ENCODE measurements at places on chromosomes 16 and 17. TPM values are rescaled to one million over a fixed set of nuclear protein-coding genes. Genes with fewer than 3 reads are reported as not detected.

- no peak for DNase-seq
Observed at GRCh38 chr17:80724775-80725266, 180.2 kb downstream of the RPTOR start.

DNA sequence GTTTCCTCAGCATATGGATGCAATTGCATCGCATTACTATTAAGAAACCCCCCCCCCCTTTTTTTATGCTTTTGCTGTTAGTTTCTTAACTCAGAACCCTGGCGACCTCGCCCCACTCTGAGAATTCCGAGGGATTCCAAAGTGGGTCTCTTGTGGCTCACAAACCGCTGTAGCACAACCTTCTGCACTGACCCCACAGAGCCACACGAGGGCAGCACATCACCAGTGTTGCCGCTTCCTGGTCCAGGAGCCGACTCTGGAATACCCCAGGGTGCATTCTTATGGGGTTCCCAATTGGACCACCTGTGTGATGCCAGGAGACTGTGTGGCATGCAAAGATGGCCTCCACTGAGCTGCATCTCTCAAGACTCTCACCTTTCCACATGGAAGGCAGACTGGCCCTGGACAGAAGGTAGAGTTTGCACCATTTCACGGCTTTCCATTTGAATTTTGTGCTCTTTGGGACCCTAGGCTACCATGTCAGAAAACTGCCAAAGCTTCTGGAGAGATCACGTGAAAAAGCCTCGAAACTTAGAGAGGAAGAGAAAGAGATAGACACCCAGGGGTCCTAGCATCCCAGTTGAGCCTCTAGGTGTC, 432.7 kb upstream of the ASIC2 start:
- peak; percentile 32 for DNase-seq

- DNase-seq: no peak
Observed at GRCh38 chr17:30958187-30958586, 12.7 kb upstream of the RNF135 start.

DNA sequence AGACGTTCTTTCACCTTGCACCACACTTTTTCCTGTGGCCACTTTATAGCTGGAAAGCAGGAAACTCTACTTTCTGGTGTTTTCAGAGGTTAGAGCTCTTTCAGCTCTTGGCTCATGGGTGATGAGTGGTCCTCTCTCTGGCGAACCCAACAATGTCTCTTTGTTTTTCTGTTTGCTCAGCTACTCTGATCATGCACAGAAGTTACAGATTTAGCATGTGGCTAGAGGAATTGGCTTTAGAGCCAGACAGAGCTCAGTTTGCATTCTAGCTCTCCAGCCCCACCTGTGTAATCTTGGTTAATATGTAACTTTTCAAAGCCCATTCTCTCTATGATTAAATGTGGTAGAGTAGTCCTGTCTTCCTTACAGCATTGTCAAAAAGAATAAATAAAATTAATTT, 225.2 kb downstream of the HAPSTR1 start:
- DNase-seq: no peak

GRCh38 chr16:4624827-4625559, 367 bp downstream of the MGRN1 start:
- peak; percentile 77 for DNase-seq

DNA sequence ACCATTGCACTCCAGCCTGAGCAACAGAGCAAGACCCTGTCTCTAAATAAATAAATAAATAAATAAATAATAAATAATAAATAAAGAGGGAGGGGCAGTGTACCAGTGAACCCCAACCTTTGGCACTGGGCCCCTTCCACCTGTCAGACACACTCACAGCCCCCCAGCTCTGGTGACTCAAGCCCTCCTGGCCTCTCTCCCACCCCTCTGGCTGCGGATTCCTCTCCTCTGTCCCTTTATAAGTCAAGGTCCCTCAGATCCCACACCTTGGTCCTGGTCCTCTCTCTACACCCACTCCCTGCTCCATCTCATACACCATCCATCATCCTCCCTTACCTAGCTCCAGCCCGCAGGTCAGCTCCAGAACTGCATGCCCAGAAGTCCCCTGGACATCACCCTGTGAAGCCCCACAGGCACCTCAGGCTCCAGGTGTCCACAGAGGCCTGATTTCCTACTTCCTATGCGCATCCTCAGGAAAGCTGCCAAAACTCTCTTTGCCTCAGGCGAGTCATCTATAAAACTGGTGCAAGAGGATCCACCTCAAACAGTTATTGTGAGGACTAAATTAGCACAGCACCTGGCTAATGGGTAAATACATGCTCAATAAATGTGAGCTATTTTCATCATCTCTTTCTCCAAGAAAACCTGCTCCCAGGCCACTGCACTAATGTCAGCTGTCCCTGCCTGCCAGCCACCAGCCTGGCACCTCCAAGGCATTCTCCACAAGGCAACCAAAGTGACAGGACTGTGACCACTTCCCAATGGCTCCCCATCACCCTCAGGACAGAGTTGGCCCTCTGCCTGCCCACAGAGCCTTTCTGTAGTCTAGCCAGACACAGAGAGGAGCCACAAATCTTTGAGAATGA, 46.8 kb downstream of the BEAN1 start:
- DNase-seq: no peak

GRCh38 chr17:80112471-80113032, 11.2 kb downstream of the GAA start:
- DNase-seq: no peak

DNA sequence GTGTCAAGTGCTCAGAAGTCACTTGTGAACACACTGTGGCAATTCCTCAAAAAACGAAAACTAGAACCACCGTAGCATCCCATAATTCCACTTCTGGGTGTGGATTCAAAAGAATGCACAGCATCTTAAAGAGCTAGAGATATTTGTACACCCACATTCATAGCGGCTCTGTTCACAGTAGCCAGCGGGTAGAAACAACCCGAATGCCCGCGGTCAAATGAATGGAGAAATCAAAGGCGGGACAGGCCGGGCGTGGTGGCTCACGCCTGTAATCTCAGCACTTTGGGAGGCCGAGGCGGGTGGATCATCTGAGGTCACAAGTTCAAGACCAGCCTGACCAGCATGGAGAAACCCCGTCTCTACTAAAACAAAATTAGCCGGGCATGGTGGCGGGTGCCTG, 337.5 kb downstream of the SEC14L1 start:
- no peak for DNase-seq

DNA sequence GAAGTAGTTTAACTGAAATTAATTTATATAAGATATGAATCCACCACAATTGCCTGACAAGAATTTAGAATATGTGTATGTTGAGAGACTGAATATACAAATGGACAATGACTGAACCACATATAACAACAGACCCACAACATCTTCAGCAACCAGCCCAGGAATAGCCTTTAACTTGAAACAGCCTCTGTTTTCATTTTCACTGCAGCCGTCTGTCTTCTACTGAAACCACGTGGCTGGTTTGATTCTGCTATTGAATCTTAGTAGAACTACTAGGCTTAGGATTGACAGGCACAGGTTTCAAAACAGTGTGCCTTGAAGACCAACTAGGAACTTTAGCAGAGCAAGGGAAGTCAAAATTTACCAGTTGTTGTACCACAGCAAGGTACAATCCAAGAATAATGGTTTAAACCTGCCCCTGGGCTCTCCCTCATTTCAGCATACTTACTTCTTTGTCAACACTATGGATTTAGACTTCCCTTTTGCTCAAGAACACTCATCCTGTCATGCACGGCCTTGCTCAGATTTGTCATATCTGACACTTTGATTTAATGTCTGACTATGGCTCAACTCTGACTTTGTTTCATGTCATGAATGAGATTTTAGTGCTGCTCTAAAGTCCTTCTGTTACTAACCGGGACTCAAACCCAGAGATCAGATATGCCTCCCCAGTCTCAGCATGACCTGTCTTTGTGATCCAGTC, 355.0 kb downstream of the KIF2B start:
- DNase-seq: no peak

- DNase-seq: no peak
Observed at GRCh38 chr16:9844361-9844760, 337.9 kb downstream of the GRIN2A start.

GRCh38 chr16:19771040-19771439, 53.0 kb downstream of the IQCK start:
- no peak for DNase-seq

GRCh38 chr16:11692171-11692570, 23.9 kb downstream of the SNN start:
- DNase-seq: no peak

The ACSM2B gene
- total RNA-seq: not detected

The SLC16A6 gene
- total RNA-seq: 7.1 TPM

The FOXN1 gene
- total RNA-seq: not detected

The MPV17L gene
- not detected for total RNA-seq

The SOST gene
- total RNA-seq: not detected

The USP10 gene
- total RNA-seq: 88.3 TPM

The BANP gene
- 34.1 TPM for total RNA-seq

The MT1M gene
- total RNA-seq: not detected
